ENCODE measurements at places on chromosomes 6 and 20. TPM values are rescaled to one million over a fixed set of nuclear protein-coding genes. Genes with fewer than 3 reads are reported as not detected.

TRAPPC3L gene
- total RNA-seq: not detected

TFAP2D gene
- total RNA-seq: not detected

IGF2R gene
- 62.8 TPM for total RNA-seq

HLA-DRB1 gene
- not detected for total RNA-seq

SIRPB1 gene
- not detected for total RNA-seq

TBXT gene
- total RNA-seq: not detected

TSPO2 gene
- not detected for total RNA-seq

AGPAT4 gene
- 6.6 TPM for total RNA-seq

DLL1 gene
- total RNA-seq: 5.9 TPM

PPP1R16B gene
- total RNA-seq: 0.56 TPM

GSTA1 gene
- not detected for total RNA-seq
